ENCODE measurements at places on chromosomes 13 and 19.

GRCh38 chr13:51946163-51946669, 65.0 kb downstream of the ATP7B start:
- DNase-seq: no peak

GRCh38 chr19:53813996-53814395, 10.1 kb downstream of the NLRP12 start:
- DNase-seq: no peak

DNA sequence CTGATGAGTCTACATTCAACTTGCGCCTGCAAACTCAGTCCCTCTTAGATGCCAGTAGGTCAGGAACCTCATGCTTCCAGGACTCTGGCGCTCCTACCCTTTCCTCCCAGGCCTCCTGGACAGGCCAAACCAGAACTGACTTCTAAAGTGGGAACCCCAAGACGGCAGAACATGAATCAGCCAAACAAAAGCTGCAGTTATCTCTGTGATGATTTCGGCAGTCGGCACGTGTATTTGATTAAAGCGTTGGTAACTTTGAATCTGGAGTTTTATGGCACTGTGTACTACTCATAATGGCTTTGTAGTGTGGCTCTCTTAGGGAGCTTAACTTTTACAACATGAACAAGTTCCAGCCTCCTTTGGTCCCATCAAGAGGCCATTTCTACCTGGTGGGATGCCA, 13.7 kb downstream of the ACTN4 start:
- DNase-seq: no peak

GRCh38 chr19:3185461-3186159, at the start of gene NCLN:
TSS of gene NCLN (plus strand) at chr19:3185930. CDS start at chr19:3186031, 101 bp downstream.
- no peak for DNase-seq

GRCh38 chr13:73131247-73131646, 72.4 kb downstream of the KLF5 start:
- no peak for DNase-seq

- DNase-seq: no peak
Observed at GRCh38 chr19:48671446-48671995, 1.3 kb downstream of the NTN5 start.

GRCh38 chr19:4749870-4750590, 26.4 kb upstream of the DPP9 start:
- no peak for DNase-seq

DNA sequence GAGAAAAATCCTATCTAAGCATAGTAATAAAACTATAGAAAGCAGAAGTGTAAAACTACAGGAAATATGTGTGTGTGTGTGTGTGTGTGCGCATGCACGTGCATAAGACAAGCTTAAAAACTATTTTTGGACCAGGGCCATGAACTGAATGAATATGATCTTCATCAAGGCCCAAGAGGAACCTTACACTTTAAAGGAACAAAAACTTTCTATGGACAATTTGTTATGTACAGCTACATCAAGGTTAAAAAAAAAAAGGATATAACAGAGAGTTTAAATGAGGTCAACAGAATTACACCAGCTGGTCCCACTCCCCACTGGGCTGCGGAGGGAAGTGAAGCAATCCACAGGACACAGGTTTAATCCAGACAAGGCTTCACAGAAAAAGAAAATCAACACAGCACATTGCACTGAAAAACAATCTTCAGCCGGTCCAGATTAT, 151.1 kb downstream of the LHFPL6 start:
- no peak for DNase-seq

- DNase-seq: no peak
Observed at GRCh38 chr19:42115219-42115618, 17.0 kb downstream of the POU2F2 start.

- no peak for DNase-seq
Observed at GRCh38 chr13:113742000-113742441, 17.0 kb upstream of the TMEM255B start.

DNA sequence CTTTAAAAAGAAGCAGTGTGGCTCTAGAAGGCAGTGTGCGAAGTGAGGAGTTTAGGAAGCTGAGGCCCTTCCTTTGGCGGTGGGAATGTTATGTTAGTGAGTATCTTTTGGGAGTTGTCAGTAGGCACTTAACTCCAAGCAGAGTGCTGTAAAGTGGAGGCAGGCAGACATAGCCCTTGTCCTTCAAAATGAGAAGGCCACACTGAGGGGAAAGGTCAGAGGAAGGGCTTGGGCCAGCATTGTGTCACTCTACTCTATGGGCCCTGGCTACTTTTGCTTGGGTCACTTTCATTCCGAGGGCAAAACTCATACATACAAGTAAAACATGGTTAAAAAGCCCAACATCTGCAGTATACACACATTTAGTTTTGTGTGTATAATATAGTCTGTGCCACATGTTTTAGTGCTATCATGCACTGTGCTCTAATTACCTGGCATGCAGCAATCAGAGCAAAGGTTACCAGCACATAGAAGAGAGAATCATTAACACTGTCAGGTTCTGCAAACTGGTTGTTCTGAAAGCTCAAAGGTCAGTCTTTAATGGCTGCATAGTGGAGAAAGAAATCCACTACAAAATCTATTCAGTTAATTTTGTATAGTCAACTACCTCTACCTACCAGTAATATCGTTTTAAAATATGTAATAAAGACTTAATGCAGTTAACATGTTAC, 64.4 kb downstream of the WASF3 start:
- DNase-seq: no peak

DNA sequence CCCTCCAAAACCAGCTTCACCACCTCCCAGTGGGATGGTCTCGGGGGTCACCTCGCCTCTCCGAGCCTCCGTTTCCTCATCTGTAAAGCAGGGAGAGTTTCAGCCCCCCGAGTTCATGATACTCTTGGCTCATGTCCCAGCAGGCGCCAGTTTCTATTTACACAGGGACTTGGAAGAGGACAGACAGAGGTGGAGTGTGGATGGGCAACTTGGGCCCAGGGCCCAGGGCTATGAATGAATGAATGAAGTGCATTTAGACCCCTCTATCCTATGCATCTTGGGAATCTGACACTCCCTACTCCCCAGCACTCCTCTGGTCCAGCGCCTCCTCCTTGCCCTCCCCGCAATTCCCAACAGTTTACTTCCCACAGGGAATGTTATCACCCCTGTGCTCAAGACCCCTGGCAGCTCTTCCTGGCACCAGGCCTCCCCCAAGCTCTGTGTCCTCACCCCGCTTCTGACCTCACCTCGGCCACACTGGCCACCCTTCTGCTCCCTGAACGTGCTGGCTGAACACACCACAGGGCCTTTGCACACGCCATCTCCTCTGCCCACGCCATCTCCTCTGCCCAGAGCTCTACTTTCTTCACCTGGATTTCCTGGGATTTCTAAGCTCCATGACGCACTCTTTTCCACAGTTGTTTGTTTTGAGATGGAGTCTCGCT, 4.9 kb upstream of the C2CD4C start:
- DNase-seq: no peak

- no peak for DNase-seq
Observed at GRCh38 chr13:104872153-104872552, 1663.3 kb downstream of the EFNB2 start.

DNA sequence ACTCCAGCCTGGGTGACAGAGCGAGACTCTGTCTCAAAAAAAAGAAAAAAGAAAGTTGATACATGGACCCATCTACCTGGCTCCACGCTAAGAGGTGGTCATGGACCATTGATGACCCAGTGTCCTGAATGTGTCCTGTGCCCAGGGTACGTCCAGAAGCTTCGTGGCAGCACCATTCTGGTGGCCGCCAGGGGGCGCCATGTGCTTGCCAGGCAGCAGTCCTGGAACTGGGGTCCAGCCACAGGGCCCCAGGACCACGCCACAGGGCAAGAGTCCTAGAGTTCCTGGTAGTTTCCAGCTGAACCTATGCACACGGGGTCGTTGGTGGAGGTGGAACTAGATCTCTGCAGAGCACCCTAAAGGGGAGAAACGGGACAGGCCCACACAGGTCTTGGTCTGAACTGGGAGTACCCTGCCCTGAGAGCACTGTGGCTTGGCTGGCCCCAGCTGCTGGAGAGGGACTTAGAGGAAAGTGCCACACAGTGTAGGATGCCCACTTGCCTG, 19.9 kb upstream of the FBXO27 start:
- no peak for DNase-seq

DNA sequence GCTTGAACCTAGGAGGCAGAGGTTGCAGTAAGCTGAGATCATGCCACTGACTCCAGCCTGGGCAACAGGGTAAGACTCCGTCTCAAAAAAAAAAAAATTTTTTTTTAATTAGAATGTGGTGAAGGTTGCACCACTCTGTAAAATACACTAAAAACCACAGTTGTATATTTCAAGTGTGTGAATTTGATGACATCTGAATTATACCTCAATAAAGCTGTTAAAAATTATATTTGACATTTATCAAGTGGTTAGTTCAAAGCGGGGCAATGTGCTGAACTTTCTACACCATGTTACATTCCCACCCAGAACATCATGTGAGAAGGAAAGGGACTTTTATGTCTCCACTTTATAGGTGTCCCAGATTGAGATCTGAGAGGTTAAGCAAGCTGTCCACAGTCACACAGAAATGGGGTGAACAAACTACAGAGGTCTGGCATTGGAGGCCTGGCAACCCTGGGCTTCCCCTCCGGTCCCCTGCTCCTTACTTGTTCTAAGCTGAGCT, 5.9 kb upstream of the S1PR5 start:
- no peak for DNase-seq

DNA sequence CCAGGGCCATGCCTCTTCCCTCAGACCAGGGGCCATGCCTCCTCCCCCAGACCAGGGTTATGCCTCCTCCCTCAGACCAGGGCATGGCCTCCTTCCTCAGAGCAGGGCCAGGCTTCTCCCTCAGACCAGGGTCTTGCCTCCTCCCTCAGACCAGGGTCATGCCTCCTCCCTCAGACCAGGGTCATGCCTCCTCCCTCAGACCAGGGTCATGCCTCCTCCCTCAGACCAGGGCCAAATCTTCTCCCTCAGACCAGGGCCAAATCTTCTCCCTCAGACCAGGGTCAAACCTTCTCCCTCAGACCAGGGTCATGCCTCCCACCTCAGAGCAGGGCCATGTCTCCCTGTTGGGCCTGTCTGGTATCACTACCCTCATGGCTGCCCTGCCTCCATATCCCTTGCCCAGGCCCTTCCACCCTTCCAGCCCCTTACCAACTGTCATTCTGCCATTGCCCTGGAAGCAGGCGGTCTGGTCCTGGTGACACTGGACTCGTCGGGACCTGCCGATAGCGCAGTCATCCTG, 4.2 kb downstream of the LYPD5 start:
- DNase-seq: no peak

- no peak for DNase-seq
Observed at GRCh38 chr13:48494874-48495273, 38.0 kb downstream of the RCBTB2 start.

- no peak for DNase-seq
Observed at GRCh38 chr19:35034588-35035382, 4.5 kb downstream of the SCN1B start.

DNA sequence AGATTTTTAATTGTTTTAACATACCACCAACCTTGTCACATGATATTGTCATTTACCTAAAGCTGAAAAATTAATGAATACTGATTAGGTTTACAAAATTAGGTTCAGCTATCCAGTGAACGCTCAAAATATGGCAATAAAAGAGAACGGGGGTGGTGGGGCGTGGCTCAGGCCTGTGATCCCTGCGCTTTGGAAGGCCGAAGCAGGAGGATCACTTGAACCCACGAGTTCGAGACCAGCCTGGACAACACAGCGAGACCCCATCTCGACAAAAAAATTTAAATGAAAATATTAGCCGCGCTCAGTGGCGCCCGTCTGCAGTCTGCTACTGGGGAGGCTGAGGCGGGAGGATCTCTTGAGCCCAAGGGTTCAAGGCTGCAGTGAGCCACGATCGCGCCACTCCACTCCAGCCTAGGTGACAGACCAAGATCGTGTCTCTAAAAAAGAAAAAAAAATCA, 516 bp upstream of the FAM32A start:
- DNase-seq: no peak

DNA sequence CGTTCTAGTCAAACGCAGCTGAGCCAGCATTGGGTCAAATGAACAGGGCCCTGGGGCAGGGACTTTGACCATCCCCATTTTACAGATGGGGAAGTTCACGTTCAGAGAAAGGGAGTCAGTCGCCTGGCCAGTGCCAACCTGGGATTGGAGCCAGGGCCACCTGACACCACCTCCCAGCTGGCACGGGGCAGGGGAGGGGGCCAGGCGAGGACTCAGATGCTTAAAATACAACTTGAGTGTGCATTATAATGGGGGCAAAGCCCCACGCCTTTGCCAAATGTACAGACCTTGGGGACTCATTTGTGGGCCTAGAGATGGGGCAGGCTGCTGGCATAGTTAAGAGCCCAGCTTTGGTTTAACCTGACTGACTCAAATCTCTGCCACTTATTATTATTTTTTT, 14.6 kb downstream of the PRR12 start:
- no peak for DNase-seq

- no peak for DNase-seq
Observed at GRCh38 chr13:101520672-101521071, 68.2 kb downstream of the ITGBL1 start.

DNA sequence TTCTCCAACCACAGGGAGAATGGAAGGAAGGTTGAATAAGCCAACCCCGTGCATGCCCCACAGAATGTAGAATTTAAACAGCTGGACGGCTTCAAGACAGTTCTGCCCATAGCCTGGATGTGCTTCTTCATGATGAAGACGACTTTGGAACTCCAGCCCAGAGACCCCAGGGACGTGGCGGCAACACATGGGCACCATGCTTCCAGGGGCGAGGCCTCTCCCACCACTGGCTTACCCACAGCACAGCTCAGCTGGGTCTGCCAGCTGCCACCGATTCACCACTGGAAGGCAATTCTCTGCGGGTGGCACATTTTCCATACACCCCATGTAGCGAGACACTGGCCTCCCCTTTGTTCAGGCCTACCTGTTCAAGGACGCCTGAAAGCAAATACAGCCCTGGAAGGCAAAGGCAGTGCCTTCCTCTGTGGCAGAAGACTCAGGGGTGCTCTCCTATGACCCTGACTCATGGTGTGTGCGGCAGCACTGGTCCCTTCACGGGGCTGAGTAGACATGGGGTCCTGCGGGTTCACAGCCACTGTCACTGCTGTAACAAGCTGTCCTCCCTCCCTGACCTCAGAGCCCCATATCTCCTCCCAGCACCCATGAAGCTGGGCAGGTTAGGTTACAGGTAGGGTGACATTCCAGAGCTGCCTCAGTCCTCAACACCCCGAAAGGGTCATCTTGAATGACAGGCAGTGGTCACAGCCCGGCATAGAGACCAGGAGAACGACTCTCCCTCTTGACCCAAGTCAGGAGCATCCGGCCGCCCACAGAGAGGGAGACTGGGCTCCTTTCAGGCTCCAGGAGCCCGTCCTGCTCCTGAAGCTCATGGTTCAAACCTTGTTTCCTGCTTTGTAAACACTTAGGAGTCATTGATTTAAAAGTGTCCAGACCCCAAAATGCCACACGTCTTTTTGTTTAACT, 72.7 kb downstream of the SPACA7 start:
- DNase-seq: no peak

Data from cortex of kidney (tissue), 1 donor.